ENCODE measurements at places on chromosomes 1 and 21. TPM values are rescaled to one million over a fixed set of nuclear protein-coding genes. Genes with fewer than 3 reads are reported as not detected.

The ADAMTS4 gene
- polyA plus RNA-seq = 3.5 TPM

The LAX1 gene
- not detected for polyA plus RNA-seq

The SYPL2 gene
- polyA plus RNA-seq = 17.0 TPM

The GJA4 gene
- polyA plus RNA-seq = 0.86 TPM

The KCNQ4 gene
- polyA plus RNA-seq = 1.0 TPM

All from cardiac muscle cell (in vitro differentiated cells and primary cell).